ENCODE measurements at places on chromosomes 1 and 21. TPM values are rescaled to one million over a fixed set of nuclear protein-coding genes. Genes with fewer than 3 reads are reported as not detected.
A peak's percentile ranks its signal among the peaks of the same experiment; 100 is the strongest.

- H3K36me3 ChIP-seq: no peaks in the 10 kb centered on the region
- no peak for DNase-seq
- peaks cover 3% of the 10 kb centered on the region for H3K4me1 ChIP-seq
Measured at GRCh38 chr1:229888561-229889001, 178.5 kb upstream of the GALNT2 start.

Gene RYR2
- total RNA-seq: 30.4 TPM

DNA sequence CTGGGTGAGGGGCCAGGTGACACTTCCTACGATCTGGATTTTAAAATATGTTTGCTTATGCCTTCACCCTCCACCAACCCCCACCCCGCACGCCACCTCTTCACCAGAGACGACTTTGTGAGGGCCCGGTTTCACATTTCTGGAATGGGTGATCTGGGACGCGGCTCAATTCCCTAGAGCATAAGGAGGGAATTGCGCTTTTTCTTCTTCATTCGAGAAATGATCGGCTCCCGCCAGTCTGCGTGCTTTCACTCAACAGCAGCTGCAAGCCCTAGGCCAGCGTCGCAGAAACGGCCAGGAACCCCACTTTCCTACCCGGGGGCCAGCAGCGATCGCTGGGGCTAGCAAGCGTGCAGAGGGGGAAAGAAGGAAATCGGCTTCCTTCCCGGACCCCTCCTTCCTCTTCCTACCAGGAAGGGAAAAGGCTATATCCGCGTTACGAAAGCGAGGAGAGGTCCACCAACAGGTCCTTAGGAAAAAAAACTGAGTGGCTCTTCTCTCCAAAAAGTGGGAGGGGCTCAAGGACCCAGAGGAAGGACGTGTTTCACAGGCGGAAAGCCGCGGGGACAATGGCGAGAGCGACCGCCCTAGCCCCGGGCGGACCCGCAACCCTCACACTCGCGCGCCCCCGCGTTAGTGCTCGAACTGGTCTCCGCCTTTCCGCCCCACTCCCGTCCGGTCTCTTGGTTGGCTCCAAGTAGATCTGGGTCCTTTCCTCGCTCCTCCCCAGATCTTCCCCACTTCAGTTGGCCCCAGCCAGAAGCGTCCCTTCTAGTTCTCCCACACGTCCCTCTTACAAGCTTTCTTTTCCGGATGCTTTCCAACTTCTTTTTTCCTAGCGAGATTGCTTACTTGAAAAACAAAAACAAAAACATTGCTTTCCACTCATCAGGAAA lies 1.1 kb upstream of the ADAMTS1 start:
- H3K4me3 ChIP-seq: peak overlapping the region; percentile 55
- H3K4me1 ChIP-seq: peaks cover 8% of the 10 kb centered on the region
- H3K27me3 ChIP-seq: no peaks in the 10 kb centered on the region

- H3K4me1 ChIP-seq: no peaks in the 10 kb centered on the region
- H3K27ac ChIP-seq: no peak overlapping the region
- DNase-seq: no peak
- no peaks in the 10 kb centered on the region for H3K36me3 ChIP-seq
- no peak overlapping the region for H3K4me3 ChIP-seq
- H3K27me3 ChIP-seq: no peaks in the 10 kb centered on the region
Measured at GRCh38 chr1:173415490-173415889, 61.6 kb upstream of the PRDX6 start.

Gene PTGS2
- 0.89 TPM for total RNA-seq

DNA sequence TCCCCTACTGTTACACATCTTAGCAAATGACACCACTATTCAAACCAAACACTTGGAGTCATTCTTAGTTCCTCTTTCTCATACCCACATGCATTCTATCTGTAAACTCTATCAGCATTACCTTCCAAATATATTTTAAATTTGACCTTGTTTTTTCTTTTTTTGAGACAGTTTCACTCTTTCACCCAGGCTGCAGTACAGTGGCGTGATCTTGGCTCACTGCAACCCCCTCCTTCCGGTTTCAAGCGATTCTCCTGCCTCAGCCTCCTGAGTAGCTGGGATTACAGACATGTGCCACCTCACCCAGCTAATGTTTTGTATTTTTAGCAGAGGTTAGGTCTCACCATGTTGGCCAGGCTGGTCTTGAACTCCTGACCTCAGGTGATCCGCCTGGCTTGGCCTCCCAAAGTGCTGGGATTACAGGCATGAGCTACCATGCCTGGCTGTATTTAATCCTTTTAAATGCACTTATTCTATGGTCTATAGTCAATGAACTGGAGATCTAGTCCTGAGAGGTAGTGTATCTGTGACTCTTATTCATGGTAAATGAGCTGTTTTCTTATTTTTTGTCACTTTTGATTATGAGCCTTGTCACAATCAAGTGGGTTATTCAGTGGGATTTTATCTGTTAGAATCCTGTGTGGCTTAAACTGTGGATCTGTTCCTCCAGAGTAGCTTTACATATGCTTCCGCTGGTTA lies 73.1 kb downstream of the GATAD2B start:
- peaks cover 25% of the 10 kb centered on the region for H3K4me1 ChIP-seq
- no peak for DNase-seq
- H3K36me3 ChIP-seq: no peaks in the 10 kb centered on the region
- no peak overlapping the region for H3K4me3 ChIP-seq
- H3K27ac ChIP-seq: no peak overlapping the region

Gene ZBTB17
- 37.3 TPM for total RNA-seq

- peaks cover 24% of the 10 kb centered on the region for H3K4me1 ChIP-seq
- H3K27me3 ChIP-seq: no peaks in the 10 kb centered on the region
- H3K36me3 ChIP-seq: no peaks in the 10 kb centered on the region
- no peak overlapping the region for H3K4me3 ChIP-seq
- DNase-seq: no peak
- H3K27ac ChIP-seq: peak overlapping the region; percentile 59
Measured at GRCh38 chr1:220732137-220732536, 16.0 kb upstream of the MTARC2 start.

GRCh38 chr1:90839323-90839722 lies 122.2 kb upstream of the BARHL2 start:
- H3K4me3 ChIP-seq: no peak overlapping the region
- peaks cover 17% of the 10 kb centered on the region for H3K4me1 ChIP-seq
- H3K36me3 ChIP-seq: no peaks in the 10 kb centered on the region
- H3K27me3 ChIP-seq: peaks cover 12% of the 10 kb centered on the region
- no peak overlapping the region for H3K27ac ChIP-seq

- no peaks in the 10 kb centered on the region for H3K36me3 ChIP-seq
- H3K4me1 ChIP-seq: no peaks in the 10 kb centered on the region
- no peaks in the 10 kb centered on the region for H3K27me3 ChIP-seq
- no peak overlapping the region for H3K27ac ChIP-seq
Measured at GRCh38 chr1:3674100-3675094, 22.1 kb downstream of the TP73 start.

Gene ANKRD35
- 2.0 TPM for total RNA-seq

DNA sequence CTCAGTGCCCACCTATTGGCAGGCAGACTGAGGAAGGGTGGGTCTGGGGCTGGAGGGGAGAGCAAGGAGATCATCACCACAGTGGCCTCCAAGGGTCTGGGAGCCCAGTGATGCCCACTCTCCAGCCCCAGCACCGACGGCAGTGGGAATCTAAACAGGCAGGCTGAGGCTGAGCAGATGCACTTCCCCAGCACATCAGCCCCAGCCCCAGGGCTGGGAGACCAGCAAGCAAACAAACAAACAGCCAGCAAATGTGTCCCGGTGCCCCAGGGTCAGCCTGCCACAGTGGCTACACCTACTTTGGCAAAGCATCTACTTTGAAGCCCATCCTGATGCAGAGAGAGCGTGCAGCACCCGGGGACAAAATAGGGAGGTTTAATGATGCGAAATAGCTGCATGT lies 216.3 kb upstream of the ZC3H12A start:
- H3K36me3 ChIP-seq: no peaks in the 10 kb centered on the region
- no peaks in the 10 kb centered on the region for H3K4me1 ChIP-seq
- DNase-seq: no peak
- no peaks in the 10 kb centered on the region for H3K27me3 ChIP-seq

Gene SEC22B
- total RNA-seq: 49.0 TPM

GRCh38 chr1:198086051-198086745 lies 70.6 kb upstream of the NEK7 start:
- no peaks in the 10 kb centered on the region for H3K27me3 ChIP-seq
- H3K36me3 ChIP-seq: no peaks in the 10 kb centered on the region
- no peak overlapping the region for H3K27ac ChIP-seq
- DNase-seq: no peak

DNA sequence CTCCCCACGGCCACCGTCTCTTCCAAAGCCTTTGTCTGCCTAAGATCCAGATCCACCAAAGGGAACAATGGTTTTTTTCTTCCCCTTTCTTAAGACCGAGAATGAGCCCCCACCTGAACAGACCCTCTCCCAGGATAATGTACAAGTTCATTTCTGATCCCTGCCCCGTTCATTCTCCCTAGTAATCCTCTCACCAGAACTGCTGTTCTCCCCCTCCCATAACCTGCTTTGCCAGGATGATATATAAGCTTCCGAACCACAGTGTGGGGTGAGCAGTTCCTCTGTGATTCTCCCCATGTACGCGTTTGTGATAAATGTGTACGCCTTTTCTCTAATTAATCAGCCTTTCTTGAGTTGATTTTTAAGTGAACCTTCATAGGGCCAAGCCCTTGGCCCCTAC lies 4.9 kb downstream of the RD3 start:
- H3K4me3 ChIP-seq: no peak overlapping the region
- no peak overlapping the region for H3K27ac ChIP-seq
- no peaks in the 10 kb centered on the region for H3K36me3 ChIP-seq
- H3K27me3 ChIP-seq: no peaks in the 10 kb centered on the region
- no peaks in the 10 kb centered on the region for H3K4me1 ChIP-seq

DNA sequence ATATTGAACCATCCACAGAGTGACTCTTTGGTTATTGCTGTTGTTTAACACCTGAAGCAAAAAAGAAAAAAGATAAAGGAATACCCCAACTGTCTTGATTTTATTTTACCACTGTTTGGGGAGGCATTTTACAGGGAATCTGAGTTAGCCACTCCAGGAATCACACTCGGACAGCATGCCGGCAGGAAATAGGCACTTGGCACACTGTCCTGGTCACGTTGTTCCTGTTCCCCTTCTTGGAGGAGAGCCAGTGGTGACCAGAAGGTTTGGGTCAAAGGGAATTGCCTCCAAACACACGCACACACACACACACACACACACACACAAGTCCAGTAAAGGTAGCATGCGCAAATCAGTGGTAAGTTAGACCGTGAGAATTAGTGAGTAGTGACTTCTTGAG lies 13.8 kb downstream of the RGS4 start:
- H3K4me1 ChIP-seq: no peaks in the 10 kb centered on the region
- peak; percentile 21 for DNase-seq
- H3K36me3 ChIP-seq: no peaks in the 10 kb centered on the region
- no peak overlapping the region for H3K4me3 ChIP-seq
- H3K27ac ChIP-seq: no peak overlapping the region

GRCh38 chr1:46556822-46557221 lies 5.4 kb upstream of the KNCN start:
- peaks cover 8% of the 10 kb centered on the region for H3K36me3 ChIP-seq
- no peaks in the 10 kb centered on the region for H3K4me1 ChIP-seq
- no peak for DNase-seq
- H3K27me3 ChIP-seq: no peaks in the 10 kb centered on the region
- no peak overlapping the region for H3K27ac ChIP-seq
- no peak overlapping the region for H3K4me3 ChIP-seq

DNA sequence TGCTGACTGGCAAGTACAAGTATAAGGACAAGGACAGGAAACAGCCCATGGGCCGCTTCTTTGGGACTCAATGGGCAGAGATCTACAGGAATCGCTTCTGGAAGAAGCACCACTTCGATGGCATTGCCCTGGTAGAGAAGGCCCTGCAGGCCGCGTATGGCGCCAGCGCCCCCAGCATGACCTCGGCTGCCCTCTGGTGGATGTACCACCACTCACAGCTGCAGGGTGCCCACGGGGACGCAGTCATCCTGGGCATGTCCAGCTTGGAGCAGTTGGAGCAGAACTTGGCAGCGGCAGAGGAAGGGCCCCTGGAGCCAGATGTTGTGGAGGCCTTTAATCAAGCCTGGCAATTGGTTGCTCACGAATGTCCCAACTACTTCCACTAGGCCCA lies 32.0 kb downstream of the SLC16A1 start:
- no peaks in the 10 kb centered on the region for H3K36me3 ChIP-seq
- no peak overlapping the region for H3K27ac ChIP-seq
- DNase-seq: no peak
- no peak overlapping the region for H3K4me3 ChIP-seq

Gene RGS13
- not detected for total RNA-seq

DNA sequence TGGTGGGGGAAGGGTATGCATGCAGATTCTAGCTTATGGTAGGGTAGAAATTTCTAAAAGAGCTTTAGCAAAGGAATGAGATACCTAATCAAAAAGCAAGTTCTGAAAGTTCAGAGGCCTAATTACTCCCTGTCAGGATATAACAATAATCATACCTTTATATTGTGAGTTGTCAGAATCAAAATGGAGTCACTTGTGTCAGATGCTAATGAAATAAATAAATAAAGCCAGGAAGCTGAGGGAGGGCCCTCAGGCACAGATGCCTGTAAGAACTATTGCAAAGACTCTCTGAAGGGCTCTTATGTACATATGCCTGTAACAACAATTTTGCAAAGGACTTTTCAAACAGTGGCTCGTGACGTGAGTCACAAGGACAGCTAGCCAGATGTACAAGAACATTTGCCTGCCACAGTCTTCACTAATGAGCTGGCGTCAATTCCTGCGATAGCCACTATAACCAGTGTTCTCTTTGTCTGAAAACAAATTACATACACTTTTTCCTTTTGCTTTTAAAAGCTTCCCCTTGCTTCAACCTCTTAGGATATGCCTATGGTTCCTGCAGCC lies 27.4 kb upstream of the DNASE2B start:
- DNase-seq: peak; percentile 80
- H3K27ac ChIP-seq: peak overlapping the region; percentile 40
- peaks cover 48% of the 10 kb centered on the region for H3K4me1 ChIP-seq
- no peak overlapping the region for H3K4me3 ChIP-seq
- H3K27me3 ChIP-seq: no peaks in the 10 kb centered on the region

Gene SLC30A10
- total RNA-seq: not detected

- no peaks in the 10 kb centered on the region for H3K27me3 ChIP-seq
- no peaks in the 10 kb centered on the region for H3K36me3 ChIP-seq
- peak overlapping the region; percentile 57 for H3K4me3 ChIP-seq
- H3K27ac ChIP-seq: peak overlapping the region; percentile 93
- no peak for DNase-seq
Measured at GRCh38 chr1:91885213-91885715, 687 bp downstream of the TGFBR3 start.

GRCh38 chr1:204170494-204171155 lies 4.5 kb upstream of the REN start:
- no peaks in the 10 kb centered on the region for H3K27me3 ChIP-seq
- no peak overlapping the region for H3K27ac ChIP-seq
- H3K36me3 ChIP-seq: no peaks in the 10 kb centered on the region
- no peak overlapping the region for H3K4me3 ChIP-seq
- H3K4me1 ChIP-seq: no peaks in the 10 kb centered on the region

Gene KCNK1
- 8.2 TPM for total RNA-seq

- H3K27me3 ChIP-seq: no peaks in the 10 kb centered on the region
- no peak for DNase-seq
- H3K36me3 ChIP-seq: no peaks in the 10 kb centered on the region
- H3K27ac ChIP-seq: no peak overlapping the region
- no peak overlapping the region for H3K4me3 ChIP-seq
Measured at GRCh38 chr1:245704765-245705164, 550.0 kb downstream of the KIF26B start.

- no peak overlapping the region for H3K27ac ChIP-seq
- no peaks in the 10 kb centered on the region for H3K27me3 ChIP-seq
- H3K4me3 ChIP-seq: no peak overlapping the region
- H3K36me3 ChIP-seq: peaks cover 12% of the 10 kb centered on the region
- no peak for DNase-seq
Measured at GRCh38 chr1:169479363-169480066, 6.2 kb downstream of the SLC19A2 start.
